Ovary (tissue), 10 donors: ENCODE measurements at places on chromosomes 1 and 21. TPM values are rescaled to one million over a fixed set of nuclear protein-coding genes. Genes with fewer than 3 reads are reported as not detected.

- H3K4me3 ChIP-seq: no peak overlapping the region
- H3K27me3 ChIP-seq: no peaks in the 10 kb centered on the region
- no peaks in the 10 kb centered on the region for H3K36me3 ChIP-seq
- DNase-seq: no peak
These were observed 24.6 kb downstream of the RAVER2 start for GRCh38 chr1:64769482-64769881.

DNA sequence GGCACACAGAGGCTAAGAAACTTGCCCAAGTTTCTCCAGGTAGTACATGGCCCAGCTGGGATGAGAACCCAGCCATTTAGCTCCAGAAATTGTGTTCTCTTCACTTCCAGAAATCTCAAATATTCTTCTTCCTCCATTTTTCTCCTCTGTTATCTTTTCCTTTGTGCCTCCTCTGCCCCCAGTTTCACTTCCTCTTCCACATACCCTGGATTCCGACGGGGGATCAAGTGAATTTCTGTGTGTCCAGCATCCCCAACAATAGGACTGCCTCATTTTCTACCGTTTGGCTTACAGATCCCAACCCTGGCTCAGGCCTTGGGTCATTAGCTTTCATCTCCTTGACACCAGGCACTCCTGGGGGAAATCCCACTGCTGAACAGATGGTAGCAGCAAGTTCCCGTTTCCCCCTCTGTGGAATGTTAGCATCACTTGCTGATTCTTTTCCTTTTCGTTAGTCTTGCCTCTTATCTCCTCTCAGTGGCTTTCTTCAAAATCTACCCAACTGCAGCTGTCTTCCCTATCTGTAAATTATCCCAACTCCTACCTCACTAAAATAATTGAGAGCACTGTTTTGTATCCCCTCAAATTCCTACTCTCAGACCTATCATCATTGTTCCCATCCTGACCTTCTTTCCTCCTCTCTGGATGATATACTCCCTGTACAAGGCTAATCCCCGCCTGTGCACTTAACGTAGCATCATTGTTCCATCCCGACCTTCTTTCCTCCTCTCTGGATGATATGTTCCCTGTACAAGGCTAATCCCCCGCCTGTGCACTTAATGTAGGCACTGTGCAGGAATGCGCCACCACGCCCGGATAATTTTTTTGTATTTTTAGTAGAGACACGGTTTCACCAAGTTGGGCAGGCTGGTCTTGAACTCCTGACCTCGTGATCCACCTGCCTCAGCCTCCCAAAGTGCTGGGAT is 36.5 kb downstream of the SCCPDH start:
- H3K4me3 ChIP-seq: no peak overlapping the region
- no peaks in the 10 kb centered on the region for H3K27me3 ChIP-seq
- H3K27ac ChIP-seq: no peak overlapping the region

- DNase-seq: no peak
- no peak overlapping the region for H3K27ac ChIP-seq
- no peaks in the 10 kb centered on the region for H3K36me3 ChIP-seq
- no peaks in the 10 kb centered on the region for H3K27me3 ChIP-seq
- peaks cover 7% of the 10 kb centered on the region for H3K4me1 ChIP-seq
These were observed 3.1 kb downstream of the IBA57 start for GRCh38 chr1:228168563-228169270.

The NUF2 gene
- polyA plus RNA-seq: 0.70 TPM

The VANGL2 gene
- 7.1 TPM for polyA plus RNA-seq
